ENCODE measurements at places on chromosomes 3 and 15.

- DNase-seq, result no peak
These were observed 7.3 kb upstream of the SNRK start for GRCh38 chr3:43279082-43279481.

GRCh38 chr3:56833022-56833421, 31.3 kb upstream of the ARHGEF3 start:
- no peak for DNase-seq

- no peak for DNase-seq
These were observed 131.7 kb upstream of the ROBO2 start for GRCh38 chr3:76908156-76908555.

DNA sequence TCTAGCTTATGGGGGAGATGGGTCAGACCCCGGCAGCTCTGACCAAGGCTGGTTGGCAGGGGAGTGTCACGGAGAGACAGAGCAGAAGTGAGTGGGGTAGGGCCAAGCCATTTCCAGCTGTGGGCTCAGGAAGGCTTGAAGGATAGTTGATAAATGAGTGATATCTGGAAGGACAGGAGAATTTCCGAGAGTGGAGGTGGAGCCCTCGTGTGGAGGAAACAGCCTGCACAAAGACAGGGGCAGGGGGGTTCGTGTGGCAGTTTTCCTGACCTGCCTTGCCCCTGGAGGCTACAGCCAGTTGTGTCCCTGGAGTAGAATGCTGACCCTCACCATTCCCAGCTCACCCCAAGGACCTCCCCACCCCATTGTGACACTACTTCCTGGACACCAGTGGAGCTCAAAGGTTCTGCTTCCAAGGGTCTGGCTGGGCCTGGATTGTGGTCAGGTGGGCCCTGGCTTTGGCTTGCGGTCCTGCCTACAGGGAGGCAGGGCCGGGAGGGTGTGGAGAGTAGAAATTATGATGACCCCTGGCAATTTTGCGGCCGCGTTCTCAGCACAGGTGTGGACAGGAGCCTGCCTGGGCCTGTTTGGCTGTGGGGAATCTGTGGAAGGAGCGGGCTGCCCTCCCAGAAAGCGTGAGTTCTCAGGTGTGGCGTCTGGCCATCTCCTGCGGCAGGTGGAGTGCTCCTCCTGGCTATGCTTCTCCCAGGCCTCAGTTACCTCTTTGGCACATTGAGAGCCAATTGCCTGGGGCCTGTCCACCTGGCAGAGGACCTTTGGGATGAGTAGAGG, at the start of gene SLC22A14:
Gene SLC22A14 (plus strand): TSS at position 400 of the 792 bp plus-strand sequence. CDS start 23,733 bp downstream, outside the sequence.
- no peak for DNase-seq

DNA sequence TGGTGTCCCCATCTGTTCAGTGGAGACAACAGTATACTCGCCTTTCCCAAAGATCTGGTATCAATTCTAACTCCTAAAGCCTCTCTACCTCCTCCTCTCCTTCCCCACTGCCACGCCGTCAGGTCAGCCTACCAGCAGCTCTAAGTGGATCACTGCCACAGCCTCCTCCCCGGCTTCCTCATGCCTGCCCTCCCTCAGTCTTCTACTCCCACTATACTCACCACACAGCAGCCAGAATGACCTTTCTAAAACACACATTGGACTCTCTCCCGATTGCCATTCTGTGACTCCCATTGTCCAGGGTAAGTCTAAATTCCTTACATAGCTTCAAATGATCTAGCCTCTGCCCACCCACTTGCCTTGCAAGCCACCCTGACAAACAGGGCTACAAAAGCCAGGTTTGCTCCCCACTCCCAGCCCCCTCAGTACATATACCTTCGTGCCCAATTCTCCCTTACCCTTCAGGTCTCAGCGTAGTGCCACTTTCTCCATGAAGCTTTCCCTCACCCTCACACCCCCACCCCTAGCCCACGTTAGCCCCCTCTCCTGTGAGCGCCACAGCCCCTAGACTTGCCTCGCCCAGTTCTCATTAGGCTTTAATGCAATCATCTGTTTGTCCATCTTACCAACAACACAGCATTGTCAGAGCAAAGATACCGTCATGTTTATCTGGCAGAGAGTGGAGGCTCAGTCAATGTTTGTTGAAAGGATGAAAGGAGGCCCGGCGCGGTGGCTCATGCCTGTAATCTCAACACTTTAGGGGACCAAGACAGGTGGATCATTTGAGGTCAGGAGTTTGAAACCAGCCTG, 9.5 kb upstream of the SEMA7A start:
- no peak for DNase-seq

DNA sequence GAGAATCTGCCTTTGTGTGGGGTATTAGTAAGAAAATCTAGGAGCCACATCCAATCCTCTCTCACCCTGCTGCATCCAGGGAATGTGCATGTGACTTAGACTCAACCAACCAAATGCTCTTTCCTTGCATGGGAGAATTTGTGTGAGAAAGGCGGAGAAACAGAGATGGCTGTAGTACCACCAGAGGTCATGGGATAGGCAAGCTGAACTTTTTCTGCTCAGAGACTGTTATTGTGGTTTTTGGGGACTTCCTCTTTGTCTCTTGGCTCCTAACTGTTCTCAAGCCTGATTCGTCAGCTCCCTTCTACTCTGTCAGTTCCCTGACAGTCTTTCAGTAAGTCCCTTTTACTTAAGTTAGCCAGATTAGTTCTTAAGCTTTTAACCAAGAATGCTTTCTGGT, 2.6 kb upstream of the ZSCAN2 start:
- no peak for DNase-seq

- DNase-seq, result no peak
These were observed 22.5 kb downstream of the CDCP1 start for GRCh38 chr3:45123581-45124269.

DNA sequence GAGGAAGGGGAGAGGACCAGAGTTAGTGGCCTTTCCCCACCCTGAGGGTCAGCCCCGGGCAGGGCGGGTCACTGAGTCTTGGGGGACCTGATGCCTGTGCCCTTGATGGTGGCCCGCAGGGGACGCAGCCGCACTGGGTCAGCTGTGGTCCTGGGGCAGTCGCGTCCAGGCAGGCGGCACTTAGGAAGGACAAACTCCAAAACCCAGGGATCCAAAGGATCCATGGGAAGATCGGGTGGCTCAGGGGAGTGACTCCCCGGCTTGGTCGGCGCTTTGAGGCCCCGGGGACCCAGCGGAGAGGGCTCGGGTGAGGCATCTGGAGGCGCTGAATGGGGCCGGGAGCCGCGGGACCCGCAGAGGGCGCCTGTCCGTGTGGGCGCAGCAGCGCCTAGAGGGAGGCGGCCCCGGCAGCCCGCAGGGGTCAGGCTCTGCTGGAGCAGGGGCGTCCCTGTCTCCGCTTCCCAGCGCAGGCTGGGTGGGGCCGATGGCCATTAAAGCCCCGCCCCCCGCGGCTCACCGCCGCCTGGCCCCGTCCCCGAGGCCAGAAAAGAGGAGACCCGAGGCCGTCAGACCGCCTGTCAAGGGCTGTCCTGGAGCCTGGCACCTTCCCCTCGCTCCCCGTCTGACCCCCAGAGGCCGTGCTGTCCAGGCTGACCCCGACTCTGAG, 17.5 kb downstream of the CIDEC start:
- DNase-seq, result no peak

DNA sequence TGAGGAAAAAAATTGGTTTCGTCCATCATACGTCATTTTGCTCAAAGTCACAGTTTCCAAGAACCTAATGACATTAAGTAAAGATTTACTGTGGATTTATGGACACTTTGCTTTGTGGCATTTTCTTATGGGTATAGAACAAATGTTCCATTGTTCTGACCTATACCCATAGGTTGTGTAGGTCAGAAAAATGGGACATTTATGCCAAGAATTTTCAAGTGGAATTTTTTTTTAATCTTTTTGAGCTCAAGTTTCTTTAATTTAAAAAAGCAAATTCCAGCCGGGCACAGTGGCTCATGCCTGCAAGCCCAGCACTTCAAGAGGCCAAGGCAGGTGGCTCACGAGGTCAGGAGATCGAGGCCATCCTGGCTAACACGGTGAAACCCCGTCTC, 187.5 kb upstream of the TPM1 start:
- no peak for DNase-seq

- no peak for DNase-seq
These were observed 48.4 kb upstream of the SPTSSB start for GRCh38 chr3:161419555-161420333.

- DNase-seq, result no peak
These were observed 111.4 kb upstream of the ZBED2 start for GRCh38 chr3:111706527-111706926.

DNA sequence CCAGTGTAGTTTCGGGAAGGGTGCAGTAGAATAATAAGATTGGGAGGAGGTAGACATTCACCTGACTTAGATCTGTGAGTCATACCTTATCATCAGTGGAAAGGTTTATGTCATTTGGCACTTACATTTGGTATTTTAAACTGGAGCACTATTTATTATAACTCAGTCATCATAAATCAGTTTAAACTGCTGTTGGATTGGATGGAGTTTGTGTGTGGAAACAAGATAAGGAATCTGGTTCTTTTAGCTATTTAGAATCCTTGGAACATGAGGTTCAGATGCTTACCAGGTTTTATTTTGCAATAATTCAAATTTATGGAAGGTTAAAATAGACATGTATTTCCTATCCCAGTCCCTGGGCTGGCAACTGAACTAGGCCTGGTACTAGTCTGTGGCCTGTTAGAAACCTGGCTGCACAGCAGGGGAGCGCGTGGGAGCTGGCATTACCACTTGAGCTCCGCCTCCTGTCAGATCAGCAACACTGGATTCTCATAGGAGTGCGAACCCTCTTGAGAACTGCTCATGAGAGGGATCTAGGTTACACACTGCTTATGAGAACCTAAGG, 34.5 kb downstream of the ZFAND6 start:
- DNase-seq, result no peak

GRCh38 chr3:60582288-60582687, 669.0 kb downstream of the FHIT start:
- no peak for DNase-seq

DNA sequence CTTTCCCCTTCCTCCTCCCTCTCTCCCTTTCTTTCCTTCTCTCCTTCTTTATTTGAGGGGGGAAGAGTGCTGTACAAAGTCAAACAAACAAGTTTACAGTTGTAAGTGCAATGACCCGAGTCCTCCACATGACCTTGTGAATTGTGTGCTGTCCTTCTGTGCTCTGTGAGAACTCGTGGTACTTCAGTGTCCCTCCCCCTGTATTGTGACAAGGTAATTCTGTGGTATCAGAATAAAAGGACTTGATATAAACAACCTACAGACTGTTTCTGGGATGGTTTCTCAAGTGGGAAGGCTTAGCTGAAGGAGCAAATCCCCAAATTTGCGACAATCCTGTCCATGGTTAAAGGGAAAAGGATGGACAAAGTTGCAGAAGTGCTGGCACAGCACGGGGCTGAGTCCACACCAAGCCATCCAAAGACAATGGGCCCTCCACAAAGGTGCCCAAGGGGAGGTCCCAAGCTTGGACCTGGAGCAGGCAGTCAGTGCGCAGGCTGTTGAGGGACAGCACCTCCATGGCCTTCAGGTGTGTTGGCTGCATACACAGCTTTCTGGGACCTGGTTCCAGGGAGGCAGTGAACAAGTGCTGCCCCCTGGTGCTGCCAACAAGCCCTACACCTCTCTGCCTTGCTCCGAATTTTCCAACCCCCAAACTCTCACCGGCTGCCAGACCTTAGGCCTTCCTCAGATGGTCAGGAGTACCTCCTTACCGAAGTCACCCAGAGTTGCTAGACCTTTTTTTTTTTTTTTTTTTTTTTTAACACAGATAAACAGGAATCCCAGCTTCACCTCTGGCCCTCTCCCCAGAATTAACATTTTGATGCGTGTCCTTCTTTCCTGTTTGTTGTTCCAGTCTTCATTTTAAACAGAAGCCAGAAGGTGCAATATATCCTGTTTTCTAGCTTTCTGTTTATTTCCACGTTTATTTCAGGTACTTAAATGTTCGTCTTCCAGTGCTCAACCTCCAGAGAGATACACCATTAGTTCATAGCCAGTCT, 2.6 kb upstream of the APEH start:
- peak; percentile 48 for DNase-seq

- no peak for DNase-seq
These were observed 728.3 kb upstream of the SGO1 start for GRCh38 chr3:20914310-20914709.

Measured in stimulated activated CD8-positive, alpha-beta memory T cell treated with anti-CD3 and anti-CD28 coated beads, Interleukin-7, amount 100 ng/mL, for 1 hour (primary cell).